CD4-positive, alpha-beta T cell (primary cell): ENCODE measurements at places on chromosomes 2 and 18. TPM values are rescaled to one million over a fixed set of nuclear protein-coding genes. Genes with fewer than 3 reads are reported as not detected.

Gene SERPINB2
- total RNA-seq = 0.25 TPM

Gene IL1B
- total RNA-seq = 5.6 TPM

Gene CRYGD
- total RNA-seq = not detected

Gene HES6
- 1.9 TPM for total RNA-seq

Gene ALLC
- total RNA-seq = not detected

Gene ABHD1
- 1.0 TPM for total RNA-seq

Gene UGT1A4
- total RNA-seq = not detected

Gene CFAP65
- total RNA-seq = not detected

Gene PTPRN
- total RNA-seq = not detected

Gene PKDCC
- not detected for total RNA-seq

Gene IL1R2
- total RNA-seq = 0.31 TPM

Gene SLC9A2
- total RNA-seq = not detected

Gene CRYGC
- not detected for total RNA-seq

Gene PNKD
- 10.6 TPM for total RNA-seq

Gene NDUFV2
- total RNA-seq = 231 TPM

Gene CLEC4F
- total RNA-seq = not detected

Gene SRD5A2
- total RNA-seq = not detected

Gene SLC9A4
- not detected for total RNA-seq

Gene IL1RL1
- not detected for total RNA-seq

Gene PLA2R1
- not detected for total RNA-seq

Gene KHK
- total RNA-seq = 4.7 TPM

Gene GPR75
- total RNA-seq = 2.0 TPM

Gene MFSD6
- 47.8 TPM for total RNA-seq

Gene PROM2
- 0.73 TPM for total RNA-seq

Gene LPIN1
- 128 TPM for total RNA-seq

Gene CCDC102B
- total RNA-seq = 2.6 TPM

Gene ABCG8
- not detected for total RNA-seq

Gene EFEMP1
- total RNA-seq = not detected

Gene RNF144A
- 39.0 TPM for total RNA-seq

Gene ACSL3
- total RNA-seq = 65.5 TPM

Gene CNTNAP5
- not detected for total RNA-seq

Gene FOXI3
- total RNA-seq = not detected

Gene FMNL2
- 0.30 TPM for total RNA-seq

Gene LIPG
- total RNA-seq = not detected

Gene LDLRAD4
- total RNA-seq = 51.9 TPM

Gene GATA6
- 0.14 TPM for total RNA-seq

Gene CCBE1
- not detected for total RNA-seq

Gene PARD3B
- total RNA-seq = 0.87 TPM

Gene HJURP
- total RNA-seq = 0.22 TPM

Gene SATB2
- total RNA-seq = not detected

Gene PDE11A
- not detected for total RNA-seq

Gene AQP12B
- not detected for total RNA-seq

Gene ALPI
- total RNA-seq = not detected

Gene IL1RL2
- not detected for total RNA-seq

Gene CHPF
- 7.1 TPM for total RNA-seq

Gene C2orf76
- 4.5 TPM for total RNA-seq

Gene MLPH
- 0.39 TPM for total RNA-seq

Gene SIX2
- total RNA-seq = not detected

Gene TRAPPC8
- total RNA-seq = 26.3 TPM

Gene DCC
- not detected for total RNA-seq

Gene SERPINB7
- not detected for total RNA-seq

Gene KATNAL2
- 1.5 TPM for total RNA-seq

Gene NFU1
- total RNA-seq = 18.5 TPM

Gene ANKMY1
- 26.2 TPM for total RNA-seq

Gene ARMC9
- total RNA-seq = 0.42 TPM

Gene HOXD13
- not detected for total RNA-seq

Gene DNAJC5G
- total RNA-seq = not detected

Gene MARCHF4
- not detected for total RNA-seq
